NCI-H1417 (cell line): ENCODE measurements at places on chromosomes 3 and 15.

DNA sequence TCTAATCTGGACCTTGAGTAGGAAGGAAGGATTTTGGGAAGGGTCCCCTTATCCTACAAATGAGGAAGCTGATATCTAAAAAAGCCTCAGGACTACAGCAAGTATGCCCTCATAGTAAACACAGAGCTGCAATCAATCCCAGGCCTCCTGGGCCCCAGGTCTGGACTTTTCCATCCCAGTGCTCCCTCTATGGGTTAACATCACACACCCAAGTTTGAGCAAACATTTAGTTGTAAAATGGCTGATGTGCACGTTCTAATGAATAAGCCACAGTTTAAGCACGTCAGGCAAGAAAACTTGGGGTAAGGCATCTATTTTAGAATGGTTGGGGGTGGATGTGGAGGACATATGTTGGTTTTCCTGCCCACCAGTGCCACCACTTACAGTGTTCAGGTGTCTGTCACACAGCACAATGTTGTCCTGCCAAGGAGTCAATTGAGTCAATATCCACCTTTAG is 44.3 kb upstream of the UBE2E1 start:
- DNase-seq: peak; percentile 3

DNA sequence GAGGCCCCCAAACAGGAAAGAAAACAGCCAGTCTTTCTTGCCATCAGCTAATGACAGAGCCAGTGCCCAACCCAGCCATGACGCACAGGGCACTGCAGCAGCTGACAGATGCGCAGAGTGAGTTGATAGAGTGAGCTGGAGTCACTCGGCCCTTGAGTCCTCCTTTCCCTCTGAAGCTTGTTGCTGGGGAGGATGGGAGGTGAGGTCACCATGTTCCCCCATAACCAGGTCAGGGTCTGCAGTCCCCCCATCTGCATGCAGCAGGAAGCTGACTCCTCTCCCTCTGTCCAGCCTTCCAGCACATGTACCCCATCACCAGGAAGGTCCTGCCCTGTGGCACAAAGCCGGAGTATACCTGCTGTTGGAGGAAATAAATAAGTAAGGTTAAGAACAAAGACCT is 174.6 kb downstream of the ABHD5 start:
- no peak for DNase-seq

- DNase-seq: no peak
Measured at GRCh38 chr3:194532591-194532990, 45.8 kb upstream of the ATP13A3 start.

- no peak for DNase-seq
Measured at GRCh38 chr3:179622023-179622422, 17.4 kb downstream of the NDUFB5 start.

- no peak for DNase-seq
Measured at GRCh38 chr15:49279521-49280456, 109.7 kb downstream of the GALK2 start.

- no peak for DNase-seq
Measured at GRCh38 chr3:3778641-3779270, 20.5 kb upstream of the LRRN1 start.

GRCh38 chr15:28122038-28122949 is 23.2 kb upstream of the OCA2 start:
- DNase-seq: no peak

DNA sequence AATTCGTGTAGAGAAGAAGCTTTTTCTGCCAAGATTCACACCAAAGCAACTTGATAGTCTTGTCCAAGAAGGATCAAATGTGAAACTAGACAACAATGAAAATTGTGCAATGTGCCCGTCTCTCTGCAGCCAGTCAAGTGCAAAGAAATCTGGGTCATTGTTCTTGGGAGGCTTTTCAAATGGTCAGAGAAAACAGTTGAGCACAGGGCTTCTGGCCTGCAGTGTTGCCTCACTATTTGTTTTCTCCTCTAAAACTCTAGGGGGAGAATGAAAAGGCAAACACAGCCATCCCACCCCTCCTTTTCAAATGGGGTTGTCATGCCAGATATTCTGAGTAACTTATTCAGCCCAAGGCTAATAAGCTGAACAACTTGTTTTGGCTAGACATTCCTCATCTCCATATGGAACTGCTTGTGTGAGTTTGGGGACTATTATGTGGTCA is 417.6 kb upstream of the CDIN1 start:
- DNase-seq: no peak

- no peak for DNase-seq
Measured at GRCh38 chr3:127151992-127152650, 40.8 kb upstream of the PRR23E start.

DNA sequence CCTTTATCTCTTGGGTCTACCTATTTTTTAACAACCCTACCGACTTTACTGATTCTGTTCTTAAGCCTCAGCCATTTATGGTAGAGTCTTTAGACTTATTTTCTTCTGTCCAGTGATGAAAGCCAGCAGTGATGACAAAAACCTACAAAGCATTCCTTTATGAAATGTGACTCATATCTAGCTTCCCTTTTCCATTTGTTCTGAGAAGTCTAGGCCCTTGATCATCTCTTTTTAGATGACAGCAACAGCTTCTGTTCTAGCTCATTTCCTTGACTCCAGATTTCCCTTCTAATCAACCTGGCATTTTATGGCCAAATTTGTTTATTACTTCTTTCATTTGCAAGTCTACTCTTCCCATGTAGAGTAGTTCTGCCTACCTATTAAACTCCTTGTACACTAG is 36.1 kb downstream of the CFAP44 start:
- DNase-seq: no peak

GRCh38 chr15:63436341-63436740 is 54.7 kb upstream of the CA12 start:
- no peak for DNase-seq

DNA sequence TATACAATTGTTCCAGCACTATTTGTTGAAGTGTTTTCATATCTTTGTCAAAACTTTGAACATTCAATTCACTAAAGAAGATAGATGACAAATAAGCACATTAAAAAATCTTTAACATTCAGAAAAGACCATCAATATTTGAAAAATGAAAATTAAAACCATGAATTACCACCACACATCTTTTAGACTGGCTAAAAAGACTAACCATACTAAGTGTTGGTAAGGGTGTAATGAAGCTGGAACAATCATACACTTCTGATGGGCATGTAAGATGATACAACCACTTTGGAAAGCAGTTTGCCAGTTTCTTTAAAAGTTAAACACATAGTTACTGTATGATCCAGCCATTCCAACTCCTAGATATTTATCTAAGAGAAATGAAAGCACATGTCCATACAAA is 33.7 kb downstream of the LARP6 start:
- no peak for DNase-seq

- DNase-seq: no peak
Measured at GRCh38 chr3:143220741-143221140, 101.2 kb downstream of the CHST2 start.

GRCh38 chr3:150300388-150300787 is 107.7 kb upstream of the TSC22D2 start:
- DNase-seq: no peak

GRCh38 chr15:77974098-77974414 is 103.5 kb downstream of the TBC1D2B start:
- DNase-seq: no peak

- no peak for DNase-seq
Measured at GRCh38 chr3:17882981-17883380, 140.6 kb upstream of the TBC1D5 start.

GRCh38 chr3:113747283-113748046 is 630 bp downstream of the ATP6V1A start:
- DNase-seq: peak; percentile 57

DNA sequence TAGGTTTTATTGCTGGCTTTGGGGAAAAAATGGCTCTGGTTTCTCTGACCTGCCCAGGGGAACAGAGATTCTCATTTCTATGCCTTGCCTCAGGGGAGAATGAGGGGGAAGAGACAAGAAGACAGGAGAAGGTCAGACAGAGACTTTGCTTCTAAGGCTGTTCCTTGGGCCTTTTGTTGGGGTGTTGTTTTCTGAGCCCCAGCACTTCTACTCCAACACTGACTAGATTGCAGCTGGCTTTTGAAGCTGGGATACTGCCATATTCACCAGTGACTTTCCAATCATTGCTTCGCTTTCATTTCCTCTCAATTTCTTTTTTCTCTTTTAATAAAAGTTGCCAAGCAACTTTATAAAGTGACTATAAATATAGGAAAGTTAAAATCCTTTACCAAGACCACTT is 143.2 kb upstream of the ARHGEF26 start:
- DNase-seq: no peak

GRCh38 chr3:89571707-89572106 is 464.3 kb downstream of the EPHA3 start:
- no peak for DNase-seq

DNA sequence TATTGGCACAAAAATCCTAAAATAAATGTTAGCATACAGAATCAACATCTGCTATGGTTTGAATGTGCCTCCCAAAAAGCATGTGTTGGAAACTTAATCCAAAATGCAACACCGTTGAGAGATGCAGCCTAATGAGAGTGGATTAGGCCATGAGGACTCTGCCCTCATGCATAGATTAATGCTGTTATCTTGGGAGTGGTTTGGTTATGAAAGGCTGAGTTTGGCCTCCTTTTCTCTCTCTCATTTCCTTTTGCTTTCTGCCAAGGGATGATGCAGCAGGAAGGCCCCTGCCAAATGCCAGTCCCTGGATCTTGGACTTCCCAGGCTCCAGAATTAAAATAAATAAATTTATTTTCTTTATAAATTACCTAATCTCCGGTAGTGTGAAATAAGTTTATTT is 49.4 kb downstream of the SYNM start:
- DNase-seq: no peak

DNA sequence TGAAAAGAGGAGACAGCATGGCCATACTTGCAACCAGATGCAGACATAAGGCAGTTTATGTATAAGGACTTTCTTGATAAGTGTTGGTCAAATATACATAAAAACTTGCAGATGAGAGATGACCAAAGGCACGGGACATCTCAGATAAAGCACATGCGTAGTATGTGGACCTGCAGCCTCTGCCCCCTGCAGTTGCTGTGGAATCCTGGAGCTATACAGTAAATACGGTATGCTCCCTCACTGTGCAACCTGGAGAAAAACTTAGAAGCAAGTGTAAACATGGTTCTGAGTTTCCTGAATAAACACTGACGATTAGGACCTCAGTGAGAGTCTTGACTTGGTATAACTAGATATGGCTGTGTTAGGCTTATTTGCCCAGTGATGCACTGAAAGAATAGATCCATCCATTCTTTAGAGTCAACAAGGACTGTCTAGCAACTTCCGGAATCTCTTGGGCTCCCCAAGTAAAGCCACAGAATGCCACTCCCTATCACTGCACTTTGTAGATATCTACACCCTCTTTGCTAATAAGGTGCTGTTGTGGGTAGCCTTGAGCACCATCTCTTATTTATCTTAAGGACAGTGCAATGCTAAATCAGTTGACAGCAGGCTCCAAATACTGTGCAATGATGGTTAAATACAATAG is 40.2 kb downstream of the GJD2 start:
- no peak for DNase-seq

- peak; percentile 96 for DNase-seq
Measured at GRCh38 chr3:105366326-105367062, at the start of gene ALCAM. TSS of gene ALCAM (plus strand) at chr3:105366909.

- DNase-seq: no peak
Measured at GRCh38 chr3:118550556-118550955, 484.1 kb downstream of the IGSF11 start.

- DNase-seq: peak; percentile 41
Measured at GRCh38 chr3:143471705-143472104, 352.1 kb downstream of the CHST2 start.

DNA sequence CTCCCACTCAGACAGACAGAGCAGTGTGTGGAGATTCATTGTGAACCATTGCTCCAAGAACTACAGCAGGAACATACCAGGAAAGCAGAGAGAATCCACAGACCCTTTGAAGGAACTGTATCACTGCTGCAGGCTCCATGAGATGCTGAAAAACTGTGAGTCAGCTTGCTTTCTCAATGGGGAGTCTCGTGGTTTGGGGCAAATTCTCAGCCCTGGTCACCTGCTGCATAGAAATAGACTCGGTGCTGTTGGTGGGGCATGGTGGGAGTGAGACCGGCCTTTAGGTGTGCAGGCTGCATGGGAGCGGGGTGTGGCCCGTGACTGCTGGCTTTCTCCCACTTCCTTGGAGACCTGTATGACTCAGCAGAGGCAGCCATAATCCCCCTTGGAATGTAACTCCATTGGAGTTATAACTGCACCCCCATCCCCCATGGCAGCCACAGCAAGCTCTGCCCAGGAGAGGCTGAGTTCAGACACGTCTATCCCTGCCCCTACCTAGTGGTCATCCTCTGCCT is 35.6 kb downstream of the ALCAM start:
- no peak for DNase-seq

- peak; percentile 71 for DNase-seq
Measured at GRCh38 chr3:50320853-50321335, 1.7 kb downstream of the HYAL2 start.

GRCh38 chr3:14716591-14716990 is 41.6 kb downstream of the C3orf20 start:
- DNase-seq: no peak

- DNase-seq: no peak
Measured at GRCh38 chr15:38612159-38612863, 47.7 kb upstream of the RASGRP1 start.

- DNase-seq: no peak
Measured at GRCh38 chr3:5553203-5553602, 365.7 kb downstream of the EDEM1 start.

- DNase-seq: no peak
Measured at GRCh38 chr3:11606090-11606784, 37.5 kb downstream of the VGLL4 start.

GRCh38 chr15:29057856-29058255 is 172.1 kb downstream of the APBA2 start:
- DNase-seq: no peak

GRCh38 chr15:38688761-38689160 is 124.1 kb upstream of the RASGRP1 start:
- DNase-seq: no peak

- no peak for DNase-seq
Measured at GRCh38 chr3:5160321-5160720, 27.2 kb upstream of the EDEM1 start.

DNA sequence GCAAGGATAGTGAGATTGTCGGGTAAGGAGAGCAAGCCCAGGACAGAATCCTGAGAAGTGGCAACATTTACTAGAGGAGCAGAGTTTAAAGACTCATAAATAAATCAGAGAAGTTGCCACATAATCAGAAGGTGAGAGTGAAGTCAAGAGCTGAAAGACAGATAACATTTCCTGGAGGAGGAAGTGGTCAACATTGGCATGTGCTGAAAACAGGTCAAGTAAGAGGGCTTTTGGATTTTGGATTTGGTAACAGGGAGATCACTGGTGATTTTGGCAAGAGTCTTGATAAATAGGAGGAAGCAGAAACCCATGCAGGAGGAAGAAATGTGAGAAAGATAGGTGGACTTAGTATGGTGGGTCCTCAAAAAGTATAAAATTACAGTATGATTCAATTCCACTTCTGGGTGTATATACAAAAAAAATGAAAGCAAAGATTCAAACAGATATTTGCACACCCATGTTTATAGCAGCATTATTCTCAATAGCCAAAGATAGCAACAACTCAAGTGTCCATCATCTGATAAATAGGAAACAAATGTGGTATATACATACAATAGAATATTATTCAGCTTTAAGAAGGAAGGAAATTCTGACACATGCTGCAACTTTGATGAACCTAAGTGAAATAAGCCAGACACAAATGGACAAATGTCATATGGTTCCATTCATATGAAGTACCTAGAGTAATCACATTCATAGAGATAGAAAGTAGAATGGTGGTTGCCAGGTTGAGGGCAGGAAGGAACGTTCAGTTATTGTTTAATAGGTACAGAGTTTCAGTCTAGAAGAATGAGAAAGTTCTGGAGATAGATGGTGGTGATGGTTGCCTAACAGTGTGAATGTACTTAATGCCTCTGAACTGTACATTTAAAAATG is 27.3 kb upstream of the MBNL1 start:
- no peak for DNase-seq

GRCh38 chr15:43449981-43450380 is 43.0 kb downstream of the TP53BP1 start:
- DNase-seq: no peak
